Amygdala (tissue), 56 donors: ENCODE measurements at places on chromosomes 6 and 20.

DNA sequence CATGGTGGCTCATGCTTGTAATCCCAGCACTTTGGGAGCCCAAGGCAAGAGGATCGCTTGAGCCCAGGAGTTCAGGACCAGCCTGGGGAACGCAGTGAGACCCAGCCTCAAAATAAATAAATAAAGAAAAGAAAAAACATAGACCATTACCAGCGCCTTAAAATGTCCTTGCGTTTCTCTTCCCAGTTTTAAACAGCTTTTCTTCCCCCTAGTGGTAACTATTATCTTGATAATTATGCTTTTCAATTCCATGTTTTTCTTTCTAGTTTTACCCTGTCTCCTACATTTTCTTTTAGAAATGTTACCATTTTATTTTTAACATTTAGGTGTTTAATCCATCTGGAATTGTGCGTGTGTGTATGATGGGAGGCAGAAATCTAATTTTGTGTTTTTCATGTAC lies 24.4 kb downstream of the DNAH8 start:
- no peak for DNase-seq

- no peak for DNase-seq
Observed at GRCh38 chr20:2751347-2751877, 49.0 kb downstream of the CPXM1 start.

GRCh38 chr20:34703424-34704176 lies 544 bp upstream of the TP53INP2 start:
- no peak for DNase-seq

DNA sequence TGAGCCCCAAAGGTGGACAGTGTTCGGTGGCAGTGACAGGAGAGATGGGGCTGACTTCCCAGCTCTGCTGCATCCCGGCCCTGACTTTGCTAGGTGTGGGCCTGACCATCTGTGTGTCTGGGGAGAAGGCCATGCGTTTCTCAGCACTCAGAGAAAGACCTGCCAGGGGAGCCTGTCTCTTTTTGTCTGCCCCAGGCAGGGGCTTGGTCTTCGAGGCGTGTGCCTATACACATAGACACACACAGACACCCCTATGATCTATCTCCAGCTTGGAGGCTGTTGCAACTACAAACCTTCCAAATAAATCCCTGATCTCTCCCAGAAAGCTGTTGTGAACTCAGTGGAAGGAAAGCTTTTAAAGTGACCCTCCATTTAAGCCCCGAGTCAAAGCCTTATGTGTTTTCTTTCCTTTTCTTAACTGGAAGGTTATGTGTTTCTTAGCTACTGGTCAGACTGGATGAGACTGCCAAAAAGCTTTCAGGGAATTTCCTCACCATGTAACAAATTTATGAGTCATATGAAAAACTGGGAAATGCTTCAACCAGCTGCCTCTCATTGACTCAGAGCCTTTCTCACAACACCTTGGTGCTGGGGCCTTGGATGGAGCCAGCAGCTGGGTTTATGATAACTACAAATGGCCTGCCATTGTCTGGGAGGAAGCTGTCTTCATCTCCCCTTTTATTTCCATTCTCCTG lies 102.6 kb downstream of the CDC5L start:
- no peak for DNase-seq

GRCh38 chr6:54135665-54136369 lies 24.6 kb downstream of the MLIP start:
- DNase-seq: no peak

GRCh38 chr6:116971959-116972358 lies 94.9 kb downstream of the RFX6 start:
- no peak for DNase-seq

- no peak for DNase-seq
Observed at GRCh38 chr6:152316024-152316423, 321.1 kb downstream of the SYNE1 start.

GRCh38 chr6:83708546-83708969 lies 343 bp downstream of the SNAP91 start:
- DNase-seq: peak; percentile 19

DNA sequence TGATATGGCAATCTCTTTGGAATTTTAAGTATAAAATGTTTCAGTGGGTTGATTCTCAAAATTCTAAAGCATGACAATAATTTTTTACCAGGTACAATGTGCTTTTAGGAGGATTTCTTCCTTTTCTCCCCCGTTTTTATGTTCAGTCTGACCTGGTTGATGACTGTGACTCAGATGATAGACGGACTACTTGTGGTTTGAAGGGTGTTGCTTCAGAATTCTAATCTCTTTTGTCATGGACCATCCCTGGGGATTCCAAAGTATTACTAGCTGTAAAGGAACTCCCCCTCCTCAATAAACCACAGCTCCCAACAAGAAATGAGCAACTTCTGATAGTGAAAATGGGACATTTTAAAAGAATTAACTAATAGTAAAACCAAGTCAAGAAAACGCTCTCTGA lies 34.9 kb upstream of the TNFAIP3 start:
- no peak for DNase-seq

DNA sequence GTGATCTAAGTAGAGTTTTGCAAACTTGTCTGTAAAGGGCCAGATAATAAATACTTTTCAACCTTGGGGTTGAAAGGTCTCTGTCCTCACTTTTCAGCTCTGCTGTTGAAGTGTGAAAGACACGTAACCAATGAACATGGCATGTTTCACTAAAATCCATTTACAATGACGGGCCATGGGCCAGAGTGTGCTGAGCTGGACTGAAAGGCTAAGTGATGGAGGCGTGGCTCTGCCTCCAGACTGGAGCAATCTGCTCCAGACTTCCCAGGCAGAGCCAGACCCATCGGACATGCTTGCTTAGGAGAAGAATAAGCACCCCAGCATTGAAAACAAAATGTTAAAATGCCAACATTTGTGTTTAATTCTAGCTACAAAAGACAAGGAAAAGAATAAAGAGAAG lies 41.4 kb downstream of the SCAND1 start:
- DNase-seq: no peak

DNA sequence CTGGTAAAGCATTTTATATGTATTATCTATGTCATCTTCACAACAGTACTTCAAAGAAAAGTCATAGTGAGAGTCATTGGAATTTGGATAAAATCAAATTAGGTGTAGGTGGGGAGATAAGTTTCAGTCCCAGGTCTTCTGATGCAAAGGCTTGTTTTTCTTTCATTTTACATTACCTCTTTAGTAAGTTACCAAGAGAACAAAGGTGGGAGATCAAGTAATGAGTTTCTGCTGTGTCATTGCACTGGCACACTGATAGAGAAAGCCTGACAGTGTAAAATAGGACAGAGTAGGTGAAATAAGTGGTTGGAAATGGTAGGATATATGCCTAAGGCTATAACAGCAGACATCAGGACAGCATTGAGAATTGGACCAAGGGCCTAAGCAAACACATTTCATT lies 250.4 kb downstream of the NKAIN2 start:
- DNase-seq: no peak

GRCh38 chr20:6819599-6819998 lies 52.1 kb downstream of the BMP2 start:
- DNase-seq: no peak

- DNase-seq: no peak
Observed at GRCh38 chr6:113805811-113806495, 51.2 kb upstream of the MARCKS start.

DNA sequence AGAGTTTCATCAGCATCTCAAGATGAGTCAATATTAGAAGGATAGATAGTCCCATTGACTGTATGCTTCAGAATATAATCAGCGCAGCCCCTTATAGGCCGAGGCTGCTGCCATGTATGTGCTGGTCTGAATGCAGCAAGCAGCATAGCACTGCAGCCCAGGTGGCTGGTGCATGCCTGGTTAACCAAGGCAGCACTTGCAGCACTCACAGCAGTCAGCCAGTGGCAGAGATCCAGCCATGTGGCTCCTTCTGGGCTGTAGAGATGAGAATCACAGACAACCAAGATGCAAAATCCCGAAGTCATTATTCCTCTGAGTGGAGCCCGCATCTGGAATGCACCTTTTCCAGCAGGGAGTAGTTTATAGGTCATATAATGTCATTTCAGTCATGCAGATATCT lies 251.9 kb downstream of the UST start:
- DNase-seq: no peak

DNA sequence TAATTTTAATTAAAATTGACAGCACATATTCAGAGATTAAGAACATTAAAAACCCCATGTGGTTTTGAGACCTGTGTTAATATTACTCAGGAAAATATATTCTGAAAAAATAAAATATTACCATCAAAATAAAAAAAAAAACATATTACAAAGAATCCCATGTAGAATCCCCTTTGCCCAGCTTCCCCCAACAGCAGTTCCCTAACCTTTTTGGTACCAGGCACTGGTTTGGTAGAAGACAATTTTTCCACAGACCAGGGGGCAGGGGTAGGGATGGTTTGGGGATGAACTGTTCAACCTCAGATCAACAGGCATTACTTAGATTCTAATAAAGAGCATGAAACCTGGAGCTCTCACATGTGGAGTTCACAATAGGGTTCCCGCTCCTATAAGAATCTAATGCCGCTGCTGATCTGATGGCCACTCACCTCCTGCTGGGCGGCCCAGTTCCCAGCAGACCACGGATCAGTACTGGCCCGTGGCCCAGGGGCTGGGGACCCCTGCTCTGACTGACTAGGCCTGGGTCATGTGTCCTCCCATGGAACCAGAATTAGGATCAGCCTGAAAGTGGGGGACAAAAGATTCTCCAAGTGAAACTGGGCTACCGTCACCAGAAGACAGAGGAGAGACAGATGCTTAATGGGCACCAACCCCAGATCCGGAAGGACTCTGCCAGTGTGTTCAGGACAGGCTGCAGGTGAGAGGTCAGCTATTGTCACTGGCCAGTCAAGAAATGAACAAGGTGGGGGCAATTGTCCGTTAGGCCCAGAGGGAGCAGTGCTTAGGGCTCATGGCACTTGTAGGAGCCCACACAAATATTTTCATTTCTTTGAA lies 235.5 kb downstream of the PREX1 start:
- DNase-seq: no peak

DNA sequence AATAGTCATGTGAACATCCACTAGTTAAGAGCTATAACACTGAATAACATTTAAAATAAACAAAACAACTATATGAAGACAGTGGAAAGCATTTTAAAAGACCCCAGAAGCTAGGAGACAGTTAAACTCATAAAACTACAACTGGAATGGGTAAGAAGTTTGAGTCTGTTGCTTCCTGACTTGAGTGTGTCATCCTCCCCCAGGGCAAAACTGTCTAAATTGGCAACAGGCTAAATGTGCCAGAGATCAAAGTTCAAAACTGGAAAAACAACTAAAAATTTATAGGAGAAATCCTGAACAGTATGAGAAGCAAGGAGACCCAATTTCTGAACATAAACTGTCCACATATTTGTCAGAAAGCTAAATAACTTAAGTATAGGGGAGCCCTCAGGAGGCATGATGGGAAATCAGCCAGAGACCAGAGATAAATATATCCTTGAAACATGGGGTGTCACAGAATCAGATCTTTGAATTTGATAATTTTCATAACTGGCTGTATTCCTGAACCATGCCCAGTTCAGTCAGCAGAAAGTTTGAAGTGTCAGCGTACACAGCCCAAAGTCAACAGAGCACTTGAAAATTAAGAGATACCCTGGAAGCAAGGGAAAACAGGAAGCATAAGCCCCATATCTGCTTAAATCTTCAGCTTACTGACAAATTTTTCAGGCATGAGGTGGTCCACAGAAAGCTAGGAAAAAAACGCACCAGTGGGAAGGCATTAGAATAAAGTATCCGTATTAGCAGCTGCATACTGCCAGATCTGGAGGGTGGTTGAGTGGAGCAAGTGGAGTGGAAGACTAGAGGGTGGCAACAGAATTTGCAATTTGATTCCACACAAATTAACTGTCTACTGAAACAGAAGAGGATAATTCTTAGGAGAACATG lies 516.1 kb upstream of the MAN1A1 start:
- no peak for DNase-seq

GRCh38 chr6:44004136-44004535 lies 123.1 kb downstream of the MRPL14 start:
- DNase-seq: no peak
